Fibroblast of mammary gland (primary cell): ENCODE measurements at places on chromosomes 1 and 21.

GRCh38 chr1:33852711-33853110 is 11.2 kb upstream of the HMGB4 start:
- DNase-seq = peak; percentile 53

- no peak for DNase-seq
These were observed 96.9 kb downstream of the RGL1 start for GRCh38 chr1:183901748-183902330.

DNA sequence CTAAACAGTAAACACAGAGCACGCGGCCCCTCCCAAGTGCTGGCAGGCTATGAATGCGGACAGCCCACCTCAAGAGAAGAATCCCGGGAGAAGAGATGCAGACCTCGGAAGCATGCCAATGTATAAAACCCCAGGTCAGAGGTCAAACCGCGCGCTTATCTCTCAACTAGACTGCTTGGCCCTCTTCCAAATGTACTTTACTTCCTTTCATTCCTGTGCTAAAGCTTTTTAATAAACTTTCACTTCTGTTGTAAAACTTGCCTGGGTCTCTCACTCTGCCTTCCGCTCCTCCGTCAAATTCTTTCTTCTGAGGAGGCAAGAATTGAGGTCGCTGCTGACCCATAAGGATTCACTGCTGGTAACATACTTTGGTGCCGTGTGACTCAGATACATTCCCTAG is 216.0 kb downstream of the S1PR1 start:
- no peak for DNase-seq

GRCh38 chr1:115158181-115158580 is 68.9 kb upstream of the TSPAN2 start:
- peak; percentile 92 for DNase-seq

GRCh38 chr1:162612606-162613400 is 19.5 kb upstream of the DDR2 start:
- peak; percentile 82 for DNase-seq

GRCh38 chr1:193540511-193540910 is 354.1 kb upstream of the B3GALT2 start:
- no peak for DNase-seq

DNA sequence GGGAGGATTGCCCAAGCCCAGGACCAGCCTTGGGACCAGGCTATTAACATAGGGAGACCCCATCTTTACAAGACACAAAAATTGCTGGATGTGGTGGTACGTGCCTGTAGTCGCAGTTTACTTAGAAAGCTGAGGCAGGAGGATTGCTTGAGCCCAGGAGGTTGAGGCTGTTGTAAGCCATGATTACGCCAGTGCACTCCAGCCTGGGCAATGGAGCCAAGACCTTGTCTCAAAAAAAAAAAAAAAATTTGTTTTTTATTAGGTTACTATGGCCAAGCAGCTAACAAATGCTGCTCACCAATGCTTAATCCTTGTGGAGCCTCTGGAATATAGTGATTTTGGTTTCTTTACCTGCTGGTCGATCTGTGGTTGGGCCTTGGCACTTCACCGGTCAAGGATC is 8.8 kb downstream of the ARID1A start:
- no peak for DNase-seq

- DNase-seq = no peak
These were observed 438 bp downstream of the MRPS6 start for GRCh38 chr21:34073749-34074282.

GRCh38 chr1:15168479-15168878 is 14.9 kb downstream of the TMEM51 start:
- DNase-seq = peak; percentile 90

GRCh38 chr1:23019863-23020625 is 776 bp downstream of the KDM1A start:
- peak; percentile 49 for DNase-seq

DNA sequence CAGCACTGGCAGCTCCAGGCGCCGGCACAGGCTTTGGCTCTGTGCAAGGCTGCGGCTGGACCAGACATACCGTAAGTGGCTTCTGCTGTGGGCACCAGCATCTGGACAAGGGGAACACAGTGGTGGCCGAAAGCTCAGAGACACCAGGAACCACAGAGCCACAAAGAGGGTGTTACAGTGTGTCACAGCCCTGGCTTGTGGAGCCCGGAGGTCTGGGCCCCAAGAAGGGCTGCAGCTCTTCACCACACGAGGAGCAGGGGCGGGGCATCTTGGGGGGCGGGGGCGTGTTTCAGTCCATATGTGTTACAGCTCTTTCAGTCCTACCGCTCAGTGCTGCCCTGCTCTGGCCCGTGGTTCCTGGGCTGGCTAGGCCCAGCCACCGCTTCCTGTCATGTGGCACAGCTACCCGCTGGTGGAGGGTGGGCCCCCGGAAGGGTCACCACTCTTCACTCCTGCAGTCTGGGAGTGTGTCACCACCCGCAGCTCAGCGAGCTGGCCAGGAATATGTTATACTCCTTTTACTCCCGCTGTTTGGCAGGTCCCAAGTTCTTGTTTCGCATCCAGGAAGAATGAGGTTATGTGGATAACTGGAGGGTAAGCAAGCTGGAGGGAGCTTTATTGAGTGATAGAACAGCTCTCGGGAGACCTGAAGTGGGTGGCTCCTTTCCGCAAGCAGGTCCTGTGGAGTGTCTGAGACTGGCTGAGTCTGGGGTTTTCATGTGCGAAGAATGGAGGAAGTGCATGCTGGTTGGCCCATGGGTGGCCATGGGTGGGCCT is 3.3 kb upstream of the LSM10 start:
- DNase-seq = peak; percentile 87

- peak; percentile 28 for DNase-seq
These were observed at the start of gene CRABP2 for GRCh38 chr1:156705321-156705917. Gene CRABP2, minus strand, starts transcription at chr1:156705583. Its CDS starts 137 bp downstream, at chr1:156705446.

GRCh38 chr1:222157612-222158011 is 390.3 kb downstream of the HHIPL2 start:
- DNase-seq = no peak

- peak; percentile 74 for DNase-seq
These were observed 3.3 kb downstream of the NCMAP start for GRCh38 chr1:24558902-24559791.
